ENCODE measurements at places on chromosomes 3 and 15.

- DNase-seq: no peak
Measured at GRCh38 chr3:161600173-161600572, 103.6 kb downstream of the OTOL1 start.

GRCh38 chr15:87871258-87871681, 385.3 kb downstream of the NTRK3 start:
- no peak for DNase-seq

GRCh38 chr3:161393803-161394202, 22.5 kb upstream of the SPTSSB start:
- DNase-seq: no peak

GRCh38 chr3:67602816-67603215, 51.6 kb downstream of the SUCLG2 start:
- DNase-seq: no peak

DNA sequence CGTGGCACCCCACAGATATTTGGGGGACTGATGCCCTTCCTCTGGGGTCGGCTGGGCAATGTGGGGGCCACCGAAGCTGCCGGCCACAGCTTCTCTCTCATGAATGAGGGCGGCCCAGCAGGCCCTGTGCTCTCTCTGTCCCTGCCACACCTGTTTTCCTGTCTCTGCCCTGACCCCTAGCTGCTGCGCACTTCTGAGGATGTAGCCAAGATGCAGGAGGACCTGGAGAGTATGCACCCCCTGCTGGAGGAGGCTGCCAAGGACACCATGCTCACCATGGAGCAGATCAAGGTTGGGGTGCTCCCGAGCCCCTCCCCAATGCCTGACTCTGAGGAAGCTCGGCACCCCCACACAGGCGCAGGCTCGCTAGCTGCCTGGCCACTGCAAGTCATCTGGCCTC, 59.7 kb downstream of the SEMA3G start:
- DNase-seq: peak; percentile 46

GRCh38 chr3:178982137-178982536, 89.5 kb downstream of the ZMAT3 start:
- DNase-seq: no peak

DNA sequence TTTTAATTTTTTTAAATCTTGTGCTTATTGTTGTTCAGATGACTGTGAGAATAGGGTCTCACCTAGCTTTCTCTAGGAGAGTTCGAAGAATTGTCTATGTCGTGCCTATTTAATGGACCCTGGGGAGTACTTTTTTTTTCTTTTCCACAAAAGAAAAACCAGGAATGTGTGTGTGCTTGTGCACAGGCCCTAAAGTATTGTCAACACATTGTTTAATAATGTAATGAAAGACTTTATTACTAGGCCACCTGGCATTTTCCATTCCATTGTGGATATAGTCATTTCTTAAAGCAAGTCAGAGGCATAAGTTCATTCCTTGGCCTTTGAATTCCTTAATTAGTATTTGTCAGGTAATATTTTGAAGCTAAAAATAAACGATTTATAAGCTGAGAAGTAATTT, 135.9 kb downstream of the KLHL25 start:
- no peak for DNase-seq

DNA sequence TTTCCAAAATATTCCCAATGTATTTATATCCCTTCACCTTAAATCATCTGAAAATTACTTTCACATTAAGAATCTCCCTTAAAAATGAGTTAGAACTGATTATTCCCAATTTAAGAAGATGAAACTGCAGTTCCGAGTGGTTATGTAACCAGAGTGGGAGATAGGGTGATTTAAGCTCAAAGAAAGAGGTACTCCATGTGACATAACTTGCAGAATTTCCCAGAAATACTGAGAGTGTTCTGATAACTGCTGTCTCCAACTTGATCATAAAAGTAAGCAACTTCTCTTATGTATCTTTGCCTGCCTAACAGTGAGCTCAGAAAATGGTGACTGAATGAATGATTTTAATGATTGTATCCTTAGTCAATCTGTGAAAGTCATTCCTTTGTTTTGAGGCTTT, 32.3 kb downstream of the ARRDC4 start:
- DNase-seq: no peak

- no peak for DNase-seq
Measured at GRCh38 chr15:71463156-71463665, 347.1 kb upstream of the NR2E3 start.

- DNase-seq: no peak
Measured at GRCh38 chr15:69463182-69463756, 10.7 kb downstream of the RPLP1 start.

- DNase-seq: peak; percentile 91
Measured at GRCh38 chr3:129160891-129161859, at the start of gene ISY1. ISY1 (minus strand) TSS chr3:129161063; CDS start chr3:129160975, 88 bp downstream.

DNA sequence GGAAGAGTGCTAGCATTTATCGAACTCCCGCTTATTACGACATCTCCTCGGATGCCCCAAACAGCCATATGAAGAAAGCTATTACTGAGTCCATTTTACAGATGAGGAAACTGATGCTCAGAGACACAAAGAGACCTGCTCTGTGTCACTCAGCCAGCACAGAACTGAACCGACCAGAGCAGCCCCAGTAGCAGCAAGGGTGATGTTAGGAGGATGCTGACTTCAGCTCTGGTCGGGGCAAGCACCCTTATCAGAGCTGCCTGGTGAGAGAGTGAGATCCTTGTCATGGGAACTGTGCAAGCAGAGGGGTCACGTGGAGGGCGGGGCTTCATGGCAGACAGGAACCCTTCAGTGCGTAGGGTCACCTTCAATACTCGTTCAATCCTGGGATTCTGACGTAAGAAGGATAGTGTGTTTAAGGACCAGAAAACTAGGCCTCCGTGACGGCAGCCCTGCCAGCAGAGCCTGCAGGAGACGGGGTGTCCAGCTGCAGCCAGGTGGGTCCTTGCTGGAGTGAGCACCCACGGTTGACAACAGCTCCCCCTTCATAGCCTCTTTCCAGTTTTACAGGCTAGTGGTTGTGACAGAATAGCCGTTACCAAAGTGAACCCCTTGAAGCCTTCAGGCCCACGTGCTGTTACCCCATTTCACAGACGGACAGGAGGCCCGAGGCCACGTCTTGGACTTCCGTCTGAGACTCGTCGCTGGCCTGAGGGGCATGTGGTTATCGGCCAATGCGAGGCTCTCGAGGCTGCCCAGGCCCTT, 12.0 kb upstream of the IQSEC1 start:
- no peak for DNase-seq

DNA sequence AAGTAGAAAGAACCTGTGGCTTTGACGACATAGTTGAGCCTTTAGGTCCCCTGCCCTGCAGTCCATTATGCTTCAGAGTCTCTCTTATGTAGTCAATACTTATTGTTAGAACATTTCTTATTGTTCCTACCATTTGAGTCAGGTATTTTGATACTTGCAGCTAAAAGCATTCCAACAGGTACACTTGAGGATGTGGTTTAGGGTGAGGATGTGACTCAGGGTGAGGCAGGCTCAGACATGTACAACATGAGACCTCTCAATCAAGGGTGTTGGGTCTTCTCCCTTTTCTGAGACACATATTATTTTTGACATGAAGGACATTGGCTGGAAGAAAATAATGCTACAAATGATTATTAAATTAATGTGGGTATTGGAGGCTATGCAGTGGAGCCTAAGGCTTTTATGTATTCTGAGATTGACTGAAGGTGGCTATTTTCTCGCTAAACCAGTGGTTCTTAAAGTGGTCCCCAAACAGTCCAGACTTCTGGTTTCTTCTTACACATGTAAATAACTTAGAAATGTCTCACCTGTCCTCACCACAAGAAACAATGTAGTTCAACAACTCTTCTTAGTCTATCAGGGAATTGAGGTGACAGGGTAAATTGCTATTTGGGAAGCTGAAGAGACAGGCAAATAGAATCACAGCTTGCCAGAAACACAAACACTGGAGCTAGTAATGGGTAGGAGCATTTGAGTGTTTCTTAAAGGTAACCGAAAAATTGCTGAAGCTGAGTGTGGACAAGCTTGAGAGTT, 135.5 kb upstream of the ZPLD1 start:
- no peak for DNase-seq

- no peak for DNase-seq
Measured at GRCh38 chr3:161333696-161334095, 37.6 kb downstream of the SPTSSB start.

GRCh38 chr3:72126441-72127223, 341.7 kb upstream of the PROK2 start:
- no peak for DNase-seq

DNA sequence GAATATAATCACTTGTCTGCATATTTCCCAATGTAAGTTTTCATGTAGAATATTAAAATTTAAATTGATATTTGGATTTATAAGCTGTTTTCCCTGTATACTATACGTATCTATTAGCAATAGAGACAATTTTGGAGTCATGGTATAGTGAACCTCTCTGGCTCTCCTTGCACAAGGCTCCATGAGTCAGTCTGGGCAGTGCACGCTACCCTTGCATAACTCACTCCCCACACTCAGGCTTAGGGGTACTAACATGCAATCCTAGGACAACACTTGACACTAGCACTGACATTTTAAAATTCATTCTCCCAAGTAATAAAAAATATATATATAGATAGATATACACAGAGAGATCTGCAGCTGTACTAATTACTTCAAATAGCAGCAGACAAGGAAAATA, 39.2 kb downstream of the SLC24A1 start:
- no peak for DNase-seq

DNA sequence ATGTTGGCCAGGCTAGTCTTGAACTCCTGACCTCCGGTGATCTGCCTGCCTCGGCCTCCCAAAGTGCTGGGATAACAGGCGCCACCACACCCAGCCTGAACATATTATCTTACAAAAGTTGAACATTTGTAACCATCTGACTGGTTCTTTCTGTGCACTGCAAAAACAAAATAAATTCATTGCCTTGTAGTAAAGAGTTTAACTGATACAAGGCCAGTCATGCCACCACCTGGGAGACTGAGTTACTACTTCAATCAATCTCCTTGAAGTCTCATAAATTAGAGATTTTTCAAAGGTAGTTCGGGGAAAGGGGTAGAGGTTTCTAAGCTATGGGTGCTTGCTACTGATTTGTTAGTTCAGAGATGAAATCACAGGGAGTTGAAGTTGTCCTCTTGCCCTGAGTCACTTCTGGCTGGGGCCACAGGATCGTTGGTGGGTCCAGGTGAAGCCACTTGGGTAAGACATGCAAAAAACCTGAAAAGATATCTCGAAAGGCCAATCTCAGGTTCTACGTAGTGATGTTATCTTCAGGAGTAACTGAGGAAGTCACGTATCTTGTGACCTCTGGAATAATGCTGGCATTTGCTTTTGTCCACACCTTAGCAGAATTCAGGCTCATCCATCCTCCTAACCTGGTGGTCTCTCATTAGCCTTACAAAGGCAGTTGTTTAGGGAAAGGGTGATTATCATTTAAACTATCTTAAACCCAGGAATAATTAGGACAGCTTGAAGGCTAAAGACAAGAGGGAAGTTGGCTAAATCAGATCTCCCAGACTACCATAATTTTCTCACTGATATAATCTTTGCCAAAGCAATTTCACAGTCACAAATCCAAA, 33.7 kb downstream of the ZBTB11 start:
- DNase-seq: no peak
